ENCODE measurements at places on chromosomes 6 and 20.
A peak's percentile ranks its signal among the peaks of the same experiment; 100 is the strongest.

- no peak for DNase-seq
- no peak overlapping the region for H3K4me3 ChIP-seq
- peaks cover 2% of the 10 kb centered on the region for H3K36me3 ChIP-seq
- H3K27me3 ChIP-seq, result peaks cover 3% of the 10 kb centered on the region
- no peak overlapping the region for H3K27ac ChIP-seq
- H3K4me1 ChIP-seq, result no peaks in the 10 kb centered on the region
Measured at GRCh38 chr6:169237496-169238134, 16.0 kb downstream of the THBS2 start.

GRCh38 chr6:18395177-18395855 is 8.2 kb downstream of the RNF144B start:
- peaks cover 22% of the 10 kb centered on the region for H3K4me1 ChIP-seq
- no peaks in the 10 kb centered on the region for H3K27me3 ChIP-seq
- H3K27ac ChIP-seq, result no peak overlapping the region
- DNase-seq, result no peak
- H3K4me3 ChIP-seq, result no peak overlapping the region
- no peaks in the 10 kb centered on the region for H3K36me3 ChIP-seq

GRCh38 chr6:142702501-142703460 is 242.2 kb downstream of the HIVEP2 start:
- H3K27me3 ChIP-seq, result no peaks in the 10 kb centered on the region
- no peaks in the 10 kb centered on the region for H3K36me3 ChIP-seq
- peaks cover 27% of the 10 kb centered on the region for H3K4me1 ChIP-seq
- no peak for DNase-seq
- no peak overlapping the region for H3K4me3 ChIP-seq

GRCh38 chr6:16839631-16840179 is 78.4 kb upstream of the ATXN1 start:
- no peak for DNase-seq
- no peak overlapping the region for H3K27ac ChIP-seq
- H3K4me3 ChIP-seq, result no peak overlapping the region
- no peaks in the 10 kb centered on the region for H3K27me3 ChIP-seq
- peaks cover 36% of the 10 kb centered on the region for H3K4me1 ChIP-seq

DNA sequence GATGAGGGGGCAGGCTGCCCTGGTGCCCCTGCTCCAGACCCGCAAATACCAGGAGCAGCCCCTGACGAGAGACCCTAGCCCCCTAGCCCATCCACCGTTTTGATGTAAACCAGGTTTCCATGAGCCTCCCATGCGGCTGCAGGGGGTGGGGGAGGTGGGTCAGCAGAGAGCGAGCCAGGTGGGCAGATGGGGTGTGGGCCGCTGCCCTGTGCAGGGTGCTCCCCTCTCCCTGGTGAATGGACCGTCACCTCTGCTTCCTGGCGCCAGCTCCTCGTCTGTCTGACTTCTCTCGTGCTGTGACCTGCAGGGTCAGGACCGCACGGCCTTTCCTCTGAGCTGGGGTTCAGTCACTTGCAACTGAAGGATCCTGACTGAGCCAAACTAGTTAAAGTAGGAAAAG is 15.7 kb upstream of the BHLHE23 start:
- no peak overlapping the region for H3K4me3 ChIP-seq
- peaks cover 19% of the 10 kb centered on the region for H3K27me3 ChIP-seq
- no peak for DNase-seq
- H3K27ac ChIP-seq, result no peak overlapping the region
- H3K4me1 ChIP-seq, result no peaks in the 10 kb centered on the region
- H3K36me3 ChIP-seq, result no peaks in the 10 kb centered on the region

GRCh38 chr6:52904562-52905279 is 4.8 kb downstream of the GSTA3 start:
- H3K4me3 ChIP-seq, result no peak overlapping the region
- H3K4me1 ChIP-seq, result peaks cover 5% of the 10 kb centered on the region
- no peak overlapping the region for H3K27ac ChIP-seq

- peaks cover 31% of the 10 kb centered on the region for H3K36me3 ChIP-seq
- H3K4me3 ChIP-seq, result peak overlapping the region; percentile 90
Measured at GRCh38 chr20:58982406-58983114, 1.5 kb downstream of the NELFCD start.

- H3K4me1 ChIP-seq, result peaks cover 2% of the 10 kb centered on the region
- H3K36me3 ChIP-seq, result no peaks in the 10 kb centered on the region
- no peak overlapping the region for H3K4me3 ChIP-seq
- peaks cover 48% of the 10 kb centered on the region for H3K27me3 ChIP-seq
Measured at GRCh38 chr20:4243071-4243470, 227.7 kb upstream of the RNF24 start.

- peaks cover 59% of the 10 kb centered on the region for H3K27me3 ChIP-seq
- DNase-seq, result no peak
- H3K4me1 ChIP-seq, result no peaks in the 10 kb centered on the region
- H3K27ac ChIP-seq, result no peak overlapping the region
- no peak overlapping the region for H3K4me3 ChIP-seq
Measured at GRCh38 chr6:101401171-101401570, 7.7 kb downstream of the GRIK2 start.

- peaks cover 1% of the 10 kb centered on the region for H3K4me1 ChIP-seq
- no peak for DNase-seq
- H3K27me3 ChIP-seq, result no peaks in the 10 kb centered on the region
- H3K36me3 ChIP-seq, result no peaks in the 10 kb centered on the region
Measured at GRCh38 chr20:23083553-23084220, 2.4 kb downstream of the CD93 start.

DNA sequence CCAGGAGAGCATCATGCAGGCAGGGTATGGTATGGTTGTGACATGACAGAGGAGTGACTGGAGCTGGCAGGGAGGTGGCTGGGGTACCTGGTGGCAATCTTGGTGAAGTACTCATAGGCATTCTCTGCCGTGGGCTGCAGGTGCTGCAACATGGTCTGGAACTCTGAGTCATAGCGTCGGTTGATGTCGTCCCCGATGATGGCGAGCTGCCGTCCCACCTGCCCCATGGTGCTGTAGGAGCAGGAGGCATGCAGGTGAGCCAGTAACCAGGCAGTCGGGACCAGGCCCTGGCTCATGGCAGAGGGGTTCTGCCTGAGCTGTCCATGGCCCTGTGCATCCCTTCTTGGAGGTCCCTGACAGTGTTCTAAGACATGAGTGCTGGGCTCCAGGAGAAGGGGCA is 4.9 kb downstream of the BAK1 start:
- no peak overlapping the region for H3K4me3 ChIP-seq
- H3K36me3 ChIP-seq, result peaks cover 33% of the 10 kb centered on the region
- no peak overlapping the region for H3K27ac ChIP-seq
- H3K27me3 ChIP-seq, result no peaks in the 10 kb centered on the region
- H3K4me1 ChIP-seq, result peaks cover 45% of the 10 kb centered on the region

- H3K36me3 ChIP-seq, result no peaks in the 10 kb centered on the region
- peaks cover 41% of the 10 kb centered on the region for H3K4me1 ChIP-seq
Measured at GRCh38 chr20:859751-860231, 26.3 kb downstream of the FAM110A start.

DNA sequence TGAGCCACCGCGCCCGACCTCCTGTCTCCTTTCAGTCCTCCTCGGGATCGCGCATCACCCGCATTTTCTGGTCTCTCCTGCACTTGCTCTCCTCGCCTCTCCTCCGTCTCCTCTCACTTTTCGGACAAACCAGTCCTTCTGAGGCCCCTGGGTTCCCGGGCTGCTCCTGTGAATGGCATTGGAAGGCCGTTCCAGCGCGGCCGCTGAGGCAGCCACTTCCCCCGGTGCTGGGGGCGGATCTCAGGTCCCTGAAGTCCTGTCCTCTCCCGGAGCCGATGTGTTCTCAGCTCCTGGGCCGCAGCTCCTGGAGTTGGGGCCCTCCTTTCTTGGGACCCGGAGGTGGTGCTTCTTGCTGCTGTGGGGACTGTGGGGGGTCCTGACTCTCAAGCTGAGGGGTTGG is 803 bp downstream of the MICB start:
- no peaks in the 10 kb centered on the region for H3K27me3 ChIP-seq
- H3K4me1 ChIP-seq, result peaks cover 68% of the 10 kb centered on the region
- no peak for DNase-seq

GRCh38 chr6:73514746-73515110 is 6.1 kb downstream of the EEF1A1 start:
- H3K4me3 ChIP-seq, result peak overlapping the region; percentile 97
- peak; percentile 36 for DNase-seq
- H3K27me3 ChIP-seq, result peaks cover 3% of the 10 kb centered on the region
- peaks cover 52% of the 10 kb centered on the region for H3K36me3 ChIP-seq
